ENCODE measurements at places on chromosomes 5 and 9.

GRCh38 chr5:16642867-16643266 lies 26.1 kb upstream of the RETREG1 start:
- no peak for DNase-seq

- no peak for DNase-seq
Measured at GRCh38 chr9:18746631-18747030, 272.7 kb downstream of the ADAMTSL1 start.

- no peak for DNase-seq
Measured at GRCh38 chr5:157219491-157220271, 39.0 kb downstream of the ITK start.

GRCh38 chr9:3760031-3760430 lies 234.2 kb upstream of the RFX3 start:
- DNase-seq = no peak

DNA sequence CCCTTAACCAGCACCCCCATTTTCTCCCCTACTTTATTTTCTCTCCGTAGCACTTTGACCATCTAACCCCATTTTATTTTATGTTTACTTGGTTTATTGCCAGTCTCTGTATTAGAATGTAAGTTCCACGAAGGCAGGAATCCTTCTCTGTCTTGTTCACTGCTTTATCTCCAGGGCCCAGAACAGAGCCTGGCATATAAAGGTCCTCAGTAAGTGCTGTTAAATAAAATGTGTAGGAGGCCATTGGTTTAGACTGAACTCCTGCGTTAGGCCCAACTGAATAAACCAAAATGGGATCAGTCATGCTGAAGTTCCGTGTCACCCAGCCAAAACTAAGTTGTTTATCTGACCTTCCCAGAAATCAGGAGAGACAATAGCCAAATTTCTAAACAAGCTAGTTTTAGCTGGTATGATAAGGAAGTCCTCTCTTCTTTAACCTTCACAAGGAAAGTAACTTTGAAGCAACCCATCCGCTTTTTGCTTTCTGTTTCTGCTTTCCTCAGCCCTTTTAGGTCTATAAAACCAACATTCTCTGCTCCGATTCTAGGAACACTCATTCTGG lies 29.0 kb upstream of the CCNJL start:
- no peak for DNase-seq

- no peak for DNase-seq
Measured at GRCh38 chr9:130024597-130024994, 18.4 kb downstream of the FNBP1 start.

DNA sequence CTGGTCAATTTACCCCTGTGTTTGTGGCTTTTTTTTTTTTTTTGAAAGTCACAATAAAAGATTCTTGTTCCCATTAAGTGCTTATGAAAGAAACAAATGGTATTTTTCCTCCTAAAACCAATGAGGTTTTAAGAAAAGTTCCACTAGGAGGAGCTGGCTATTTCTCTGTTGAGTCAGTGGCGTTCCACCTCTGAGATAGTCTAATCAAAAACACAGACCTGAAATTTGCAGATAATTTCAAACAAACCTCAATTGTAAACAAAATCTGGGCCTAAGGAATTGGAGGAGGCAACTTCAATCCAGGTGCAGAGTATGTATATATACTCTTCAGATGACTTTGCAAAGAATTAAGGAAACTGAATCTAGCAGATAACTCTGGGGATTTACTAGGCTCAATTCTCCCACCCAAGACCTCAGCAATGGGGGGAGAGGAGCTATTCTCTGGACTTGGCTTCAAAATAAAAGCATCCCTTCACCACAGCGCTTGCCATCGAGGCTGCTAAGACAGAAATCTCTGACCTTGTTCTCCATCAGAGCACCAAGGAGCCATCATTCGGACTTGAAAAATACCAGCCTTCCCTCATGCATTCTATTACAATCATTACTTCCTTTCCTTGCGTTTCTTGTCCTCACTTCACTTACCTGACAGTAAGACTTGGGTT lies 52.4 kb downstream of the FANCC start:
- peak; percentile 14 for DNase-seq

- DNase-seq = no peak
Measured at GRCh38 chr5:10253390-10253789, 3.3 kb downstream of the CCT5 start.

DNA sequence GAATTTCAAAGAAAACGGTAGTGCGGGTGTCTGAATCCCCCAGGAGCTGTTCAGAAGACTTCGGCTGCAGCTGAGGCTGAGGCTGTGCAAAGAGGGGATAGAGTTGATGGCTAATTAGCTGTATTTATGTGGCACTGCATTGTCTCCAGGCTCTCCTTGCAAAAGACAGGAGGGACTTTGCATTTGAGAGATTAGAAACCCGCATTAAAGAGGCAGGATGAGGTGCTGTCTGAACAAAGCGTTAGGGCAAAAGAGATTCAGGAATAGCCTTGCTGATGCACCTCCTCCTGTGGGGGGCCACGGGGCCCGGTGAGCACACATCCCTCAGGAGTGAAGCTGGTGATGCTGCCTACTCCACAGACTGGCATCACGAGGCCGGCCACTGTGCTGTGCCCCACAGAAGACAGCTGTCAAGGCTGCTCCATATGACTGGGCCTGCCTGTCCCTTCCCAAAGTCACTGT lies 343.6 kb upstream of the DAP start:
- DNase-seq = no peak

GRCh38 chr9:26243726-26244125 lies 565.5 kb upstream of the TUSC1 start:
- no peak for DNase-seq

GRCh38 chr5:168249923-168250322 lies 41.5 kb upstream of the WWC1 start:
- no peak for DNase-seq

DNA sequence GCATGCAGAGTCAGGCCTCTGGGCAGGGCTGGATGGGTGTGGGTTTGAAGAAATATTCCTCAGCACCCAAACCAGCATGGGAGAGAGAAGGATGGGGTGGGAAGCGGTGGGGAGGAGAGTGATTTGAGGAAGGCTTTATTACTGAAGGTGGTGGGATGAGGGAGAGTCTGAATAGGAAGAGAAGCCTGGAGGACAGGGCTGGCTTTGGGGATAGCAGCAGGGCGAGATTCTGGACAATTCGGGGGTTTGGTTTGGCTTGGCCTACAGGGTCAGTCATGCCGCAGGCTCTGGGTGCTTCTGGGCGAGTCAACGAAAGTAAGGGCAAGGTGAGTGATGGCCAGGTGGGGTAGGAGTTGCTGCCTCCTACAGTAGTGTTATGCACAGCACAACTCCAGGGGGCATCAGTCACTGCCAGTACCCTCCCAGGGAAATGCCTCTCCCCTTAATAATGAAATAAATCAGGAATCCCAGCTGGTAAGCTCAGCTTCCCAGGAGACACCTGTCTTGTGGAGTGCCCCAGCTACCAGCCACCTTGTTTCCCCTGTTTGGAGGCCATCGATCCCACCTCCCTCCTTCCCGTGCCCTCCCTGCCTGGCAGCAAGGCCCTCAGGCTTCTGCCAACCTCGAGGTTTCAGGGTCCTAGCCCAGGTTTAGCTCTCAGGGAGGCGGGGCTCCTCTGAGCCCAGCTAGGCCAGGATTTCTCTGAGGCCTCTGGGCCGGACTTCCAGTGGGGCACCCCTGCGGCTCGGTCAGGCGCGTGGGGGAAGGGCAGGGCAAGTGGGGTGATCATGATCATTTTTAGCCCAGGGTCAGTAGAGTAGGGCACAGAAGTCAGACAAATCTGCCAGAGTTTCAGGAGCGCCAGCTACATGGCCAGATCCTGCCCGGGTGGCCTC lies 741 bp upstream of the NKX2-5 start:
- no peak for DNase-seq

DNA sequence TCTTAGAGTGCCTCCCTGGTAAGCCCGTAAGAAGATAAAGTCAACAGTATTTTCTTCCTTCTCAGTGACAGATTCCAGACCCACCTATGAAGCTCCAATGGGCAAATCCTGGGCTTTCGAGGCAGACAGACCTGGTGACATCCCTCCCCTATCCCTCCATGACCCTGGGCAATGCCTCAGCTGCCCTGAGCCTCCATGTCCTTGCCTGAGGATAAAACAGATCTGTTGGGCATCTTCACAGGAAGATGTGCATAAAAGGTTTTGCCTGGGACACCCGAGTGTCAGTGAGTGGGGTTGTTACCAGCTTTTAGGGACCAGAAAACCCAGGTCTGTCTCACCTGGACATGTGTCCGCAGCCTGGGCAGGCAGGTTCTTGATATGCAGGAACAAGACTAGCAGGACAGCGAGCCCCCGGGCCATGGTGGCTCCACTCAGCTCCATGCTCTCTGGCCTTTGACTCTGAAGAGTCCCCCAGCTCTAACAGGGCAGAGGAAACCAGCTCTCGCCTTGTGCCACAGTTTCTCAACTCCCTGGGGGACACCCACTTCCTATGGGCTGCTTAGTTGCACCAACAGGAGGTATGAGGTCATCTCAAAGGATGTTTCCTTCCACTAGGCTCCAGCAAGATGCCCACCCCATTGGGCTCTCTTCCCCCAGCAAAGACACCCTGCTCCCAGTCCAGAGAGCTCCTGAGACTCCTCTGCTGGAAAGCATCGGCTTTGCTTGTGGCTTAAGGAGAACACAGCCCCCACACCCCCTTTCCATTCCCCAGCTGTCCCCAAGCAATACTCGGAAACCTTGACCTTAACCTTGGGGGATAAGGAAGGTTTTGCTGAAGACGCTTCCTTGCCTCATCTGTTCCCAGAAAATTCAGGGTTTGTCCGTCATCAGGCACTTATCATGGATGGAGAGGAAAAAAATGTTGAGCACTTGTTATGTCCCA lies at the start of gene FCN1:
Gene FCN1 (minus strand): TSS at position 482 of the 943 bp plus-strand sequence. CDS start 41 bp downstream, at position 441.
- DNase-seq = no peak

GRCh38 chr5:149860801-149861322 lies 83.7 kb downstream of the PDE6A start:
- DNase-seq = no peak
